Fibroblast of lung (primary cell): ENCODE measurements at places on chromosomes 2 and 18. TPM values are rescaled to one million over a fixed set of nuclear protein-coding genes. Genes with fewer than 3 reads are reported as not detected.

WBP1 gene
- 48.8 and 78.1 TPM in 2 replicates for total RNA-seq

NTSR2 gene
- total RNA-seq = under 0.01 TPM in 1 of 2 replicates, not detected in the other

KCNE4 gene
- total RNA-seq = 11.0 and 25.3 TPM in 2 replicates

CAPN10 gene
- total RNA-seq = 17.2 and 23.0 TPM in 2 replicates

CD226 gene
- total RNA-seq = 0.33 and 0.51 TPM in 2 replicates

MYL1 gene
- total RNA-seq = not detected in 2 replicates

RFTN2 gene
- 6.9 and 10.2 TPM in 2 replicates for total RNA-seq

SP9 gene
- not detected in 2 replicates for total RNA-seq

GATA6 gene
- total RNA-seq = 6.3 and 10.0 TPM in 2 replicates

C2orf49 gene
- total RNA-seq = 23.4 and 28.4 TPM in 2 replicates

EGR4 gene
- total RNA-seq = under 0.01 TPM in 1 of 2 replicates, not detected in the other

SERPINB2 gene
- total RNA-seq = 3.9 and 12.1 TPM in 2 replicates

AP1S3 gene
- 3.3 TPM in 2 replicates for total RNA-seq

INHBB gene
- under 0.01 TPM in 1 of 2 replicates, not detected in the other for total RNA-seq

PIEZO2 gene
- 6.6 and 32.9 TPM in 2 replicates for total RNA-seq

CBLN2 gene
- not detected in 2 replicates for total RNA-seq

IL36RN gene
- not detected in 2 replicates for total RNA-seq

RGPD3 gene
- 0.17 and 0.26 TPM in 2 replicates for total RNA-seq

RND3 gene
- total RNA-seq = 559 and 1,405 TPM in 2 replicates

LONRF2 gene
- total RNA-seq = under 0.01 TPM in 2 replicates

INO80C gene
- 1.5 and 3.1 TPM in 2 replicates for total RNA-seq

ATP6V1C2 gene
- under 0.01 TPM in 2 replicates for total RNA-seq

ZSWIM2 gene
- under 0.01 TPM in 1 of 2 replicates, not detected in the other for total RNA-seq

CNTNAP5 gene
- not detected in 2 replicates for total RNA-seq

LIMS3 gene
- total RNA-seq = 6.3 TPM in 1 of 2 replicates, not detected in the other

REG3G gene
- not detected in 2 replicates for total RNA-seq

COLEC11 gene
- total RNA-seq = 0.77 and 0.83 TPM in 2 replicates

FSIP2 gene
- 0.26 and 1.7 TPM in 2 replicates for total RNA-seq

AQP12B gene
- total RNA-seq = not detected in 2 replicates

TEX261 gene
- total RNA-seq = 20.5 and 33.0 TPM in 2 replicates

CTAGE1 gene
- under 0.01 TPM in 1 of 2 replicates, not detected in the other for total RNA-seq

FHOD3 gene
- 3.1 and 28.2 TPM in 2 replicates for total RNA-seq

RAB3GAP1 gene
- 73.2 and 82.6 TPM in 2 replicates for total RNA-seq

CXCR1 gene
- not detected in 2 replicates for total RNA-seq

SAP130 gene
- total RNA-seq = 2.6 and 4.5 TPM in 2 replicates

RGPD4 gene
- under 0.01 TPM in 1 of 2 replicates, not detected in the other for total RNA-seq

CAPN14 gene
- total RNA-seq = under 0.01 and 0.17 TPM in 2 replicates

HMSD gene
- total RNA-seq = 0.83 TPM in 1 of 2 replicates, not detected in the other

BCS1L gene
- total RNA-seq = 26.2 and 38.3 TPM in 2 replicates

PROC gene
- not detected in 2 replicates for total RNA-seq

ACOXL gene
- not detected in 2 replicates for total RNA-seq

NGEF gene
- under 0.01 TPM in 1 of 2 replicates, not detected in the other for total RNA-seq

KCNK3 gene
- total RNA-seq = under 0.01 and 0.26 TPM in 2 replicates

KCNF1 gene
- total RNA-seq = 0.51 and 2.6 TPM in 2 replicates

FHL2 gene
- 120 and 144 TPM in 2 replicates for total RNA-seq

SERPINB4 gene
- not detected in 2 replicates for total RNA-seq

RABL2A gene
- total RNA-seq = 6.9 and 11.7 TPM in 2 replicates

STPG4 gene
- total RNA-seq = 0.26 and 0.33 TPM in 2 replicates

KLHL14 gene
- not detected in 2 replicates for total RNA-seq

REG1B gene
- total RNA-seq = not detected in 2 replicates

PPIG gene
- 28.8 and 31.7 TPM in 2 replicates for total RNA-seq

AFTPH gene
- total RNA-seq = 38.0 and 43.3 TPM in 2 replicates

ABCA12 gene
- total RNA-seq = under 0.01 TPM in 2 replicates

VPS4B gene
- total RNA-seq = 48.0 and 52.0 TPM in 2 replicates

DNAH6 gene
- total RNA-seq = under 0.01 TPM in 2 replicates

SLC4A3 gene
- 1.3 and 1.5 TPM in 2 replicates for total RNA-seq

NAT8 gene
- not detected in 2 replicates for total RNA-seq
